ENCODE measurements at places on chromosomes 2 and 18.

GRCh38 chr18:66506178-66506577, 97.7 kb downstream of the CDH19 start:
- DNase-seq = no peak

DNA sequence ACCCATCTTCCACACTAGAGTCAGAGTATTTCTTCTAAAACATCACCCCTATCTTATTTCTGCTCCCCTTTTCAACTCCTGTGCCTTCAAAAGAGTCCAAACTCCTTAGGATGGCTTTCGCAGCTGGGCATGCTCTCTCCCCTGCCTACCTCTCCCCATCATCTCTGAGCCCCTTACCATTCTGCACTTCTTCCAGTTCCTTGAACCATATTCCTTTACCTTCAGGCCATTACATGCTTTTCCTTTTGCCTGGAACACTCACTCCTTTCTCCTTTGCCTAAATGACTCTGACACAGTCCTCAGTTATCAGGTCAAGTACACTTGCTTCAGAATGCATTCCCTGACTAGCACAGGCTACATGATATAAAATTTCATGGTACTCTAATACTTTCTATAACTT, 22.4 kb downstream of the APOB start:
- no peak for DNase-seq

DNA sequence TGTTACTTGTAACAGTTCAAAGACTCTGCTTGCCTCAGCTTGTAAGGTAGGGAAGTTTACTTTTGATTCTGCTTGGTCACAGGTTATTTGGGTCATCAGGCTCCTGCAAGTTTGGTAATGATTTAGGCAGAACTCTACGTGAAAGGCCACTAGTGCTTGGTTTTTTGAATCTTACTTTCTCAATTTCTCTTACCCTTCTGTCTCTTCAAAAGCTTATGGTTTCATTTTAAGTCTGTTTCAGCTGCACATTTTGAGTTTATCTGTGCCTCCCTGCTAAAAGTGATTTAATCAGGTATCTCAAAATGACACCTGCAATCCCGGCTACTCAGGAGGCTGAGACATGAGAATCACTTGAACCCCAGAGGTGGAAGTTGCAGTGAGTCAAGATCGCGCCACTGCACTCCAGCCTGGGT, 26.3 kb upstream of the MOCOS start:
- no peak for DNase-seq

GRCh38 chr2:44245083-44245861, 30.0 kb upstream of the SLC3A1 start:
- DNase-seq = peak; percentile 88

DNA sequence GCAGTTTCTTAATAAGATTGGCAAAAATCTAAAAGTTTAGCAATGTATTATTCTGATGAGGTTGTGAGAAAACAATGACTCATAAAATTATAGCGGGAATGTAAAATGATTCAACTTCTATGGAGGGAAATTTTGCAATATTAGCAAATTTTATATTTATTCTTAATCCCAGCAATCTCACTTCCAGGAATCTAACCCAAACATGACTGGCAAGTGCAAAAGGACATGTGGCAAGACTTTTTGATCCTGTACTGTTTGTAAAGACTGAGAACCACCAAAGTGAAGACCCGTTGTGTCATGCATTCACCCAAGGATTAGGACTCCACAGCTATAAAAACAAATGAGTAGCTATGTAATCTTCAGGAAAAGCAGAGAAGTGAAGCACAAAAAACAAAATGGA, 234.8 kb upstream of the KYNU start:
- DNase-seq = no peak

- no peak for DNase-seq
Measured at GRCh38 chr2:1987379-1987778, 243.1 kb upstream of the PXDN start.

DNA sequence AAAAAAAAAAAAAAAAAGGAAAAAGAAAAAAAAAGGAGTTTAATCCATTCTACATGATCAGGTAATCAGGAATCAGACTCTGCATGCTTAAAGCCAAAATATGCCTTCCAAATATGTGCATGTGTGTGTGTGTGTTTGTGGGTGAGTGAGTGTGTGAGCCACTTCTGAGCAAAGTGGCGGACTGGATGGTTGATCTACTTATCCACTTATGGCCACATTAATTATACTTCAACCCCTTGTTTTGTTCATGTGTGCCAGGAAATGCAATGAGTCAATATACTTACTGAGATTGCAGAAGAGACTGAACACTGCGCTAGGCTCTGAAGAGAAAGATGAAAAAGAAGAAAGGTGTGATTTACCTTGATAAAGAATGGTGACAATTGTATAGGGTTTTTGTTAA, 586.5 kb upstream of the NXPH2 start:
- no peak for DNase-seq

DNA sequence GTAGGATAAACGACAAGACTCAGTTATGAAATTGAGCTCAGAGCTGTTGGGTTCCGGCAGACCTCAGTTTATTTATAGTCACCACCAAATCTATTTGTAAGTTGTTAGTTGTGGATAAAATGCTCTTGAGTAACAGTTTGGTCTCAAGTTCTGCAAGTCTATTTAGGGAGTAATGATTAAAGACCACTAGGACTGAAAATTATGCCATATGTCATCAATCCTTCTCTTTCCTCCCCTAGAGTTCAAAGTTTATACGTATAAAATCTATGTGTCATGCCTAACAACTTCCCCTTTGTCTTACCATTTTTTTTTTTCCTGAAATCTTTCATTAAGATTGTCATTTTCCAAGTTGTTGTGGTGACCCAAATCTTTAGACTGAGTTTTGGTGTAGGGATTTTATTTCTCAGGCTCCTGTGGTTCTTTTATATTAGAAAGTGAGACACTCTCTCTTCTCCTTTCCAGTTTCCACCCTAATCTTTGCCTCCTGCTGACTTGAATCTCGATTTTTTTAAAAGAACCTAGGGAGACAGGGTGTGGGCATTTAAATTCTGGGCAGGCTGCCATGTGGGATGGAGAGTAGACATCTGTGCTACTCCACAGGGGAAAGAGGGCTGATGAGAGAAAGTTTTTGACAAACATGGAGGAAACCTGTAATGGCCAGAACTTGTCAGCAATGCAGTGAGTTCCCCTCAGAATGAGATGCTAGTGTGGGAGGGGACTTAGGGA, 51.0 kb downstream of the LAMA3 start:
- DNase-seq = no peak

- DNase-seq = no peak
Measured at GRCh38 chr2:56613920-56614319, 430.1 kb downstream of the CCDC85A start.

DNA sequence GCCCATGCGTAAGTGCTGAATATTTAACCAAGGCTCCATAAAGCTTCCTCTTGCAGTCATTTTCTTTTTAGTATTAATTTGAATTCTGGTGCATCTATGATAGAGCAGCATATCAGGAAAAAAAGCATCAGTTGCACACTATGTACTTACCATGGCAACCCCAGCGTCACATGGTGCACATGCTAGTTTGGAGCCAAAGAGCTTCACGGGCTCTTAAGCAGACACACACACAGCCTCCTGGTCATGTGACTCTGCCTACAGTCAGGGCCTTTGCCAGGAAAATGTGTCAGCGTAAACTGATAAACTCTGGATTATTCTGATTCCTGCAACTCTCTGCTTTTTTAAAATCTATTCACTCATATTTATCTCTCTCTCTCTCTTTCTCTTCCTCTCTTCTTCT, 30.2 kb downstream of the NYAP2 start:
- DNase-seq = peak; percentile 57
